ENCODE measurements at places on chromosomes 3 and 15.

GRCh38 chr3:53900666-53901331 lies 9.1 kb upstream of the SELENOK start:
- no peak for ATAC-seq

DNA sequence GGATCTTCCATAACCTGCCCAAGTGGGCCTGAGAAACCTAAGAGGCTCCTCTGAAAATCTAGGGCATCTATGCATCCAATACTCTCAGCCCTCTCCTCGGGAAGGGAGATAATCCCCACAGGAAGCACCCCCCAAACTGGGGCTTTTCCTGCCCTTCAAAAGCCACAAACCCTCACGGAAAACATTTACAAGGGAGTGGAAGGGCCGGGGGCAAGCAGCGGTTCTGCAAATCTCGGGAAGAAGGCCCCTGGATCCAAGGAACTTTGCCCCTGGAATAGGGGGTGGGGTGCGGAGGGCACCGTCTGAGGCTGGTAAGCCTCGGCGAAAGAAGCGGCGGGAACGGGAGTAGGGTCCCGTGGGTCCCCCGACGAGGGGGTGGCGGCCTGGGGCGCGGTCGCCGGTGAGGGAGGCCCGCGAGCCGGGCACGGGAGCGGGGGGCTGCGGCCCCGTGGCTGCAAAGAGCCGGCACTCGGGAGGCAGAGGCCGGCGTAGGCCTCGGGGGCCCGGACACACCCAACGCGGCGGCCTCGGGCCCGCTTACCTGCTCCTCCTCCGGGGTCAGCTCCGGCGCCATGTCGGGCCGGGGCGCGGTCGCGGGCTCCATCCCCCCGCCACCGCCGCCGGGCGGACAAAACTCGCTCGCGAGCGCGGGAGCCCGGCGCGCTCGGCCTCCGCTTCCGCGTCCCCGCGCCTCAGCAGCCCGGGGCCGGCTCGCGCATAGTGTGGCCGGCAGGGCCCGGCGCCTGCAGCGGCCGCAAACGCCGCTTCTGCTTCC lies 755 bp downstream of the PTPN9 start:
- ATAC-seq: peak; percentile 78

GRCh38 chr3:151775314-151776258 lies 38.3 kb upstream of the AADAC start:
- ATAC-seq: no peak

DNA sequence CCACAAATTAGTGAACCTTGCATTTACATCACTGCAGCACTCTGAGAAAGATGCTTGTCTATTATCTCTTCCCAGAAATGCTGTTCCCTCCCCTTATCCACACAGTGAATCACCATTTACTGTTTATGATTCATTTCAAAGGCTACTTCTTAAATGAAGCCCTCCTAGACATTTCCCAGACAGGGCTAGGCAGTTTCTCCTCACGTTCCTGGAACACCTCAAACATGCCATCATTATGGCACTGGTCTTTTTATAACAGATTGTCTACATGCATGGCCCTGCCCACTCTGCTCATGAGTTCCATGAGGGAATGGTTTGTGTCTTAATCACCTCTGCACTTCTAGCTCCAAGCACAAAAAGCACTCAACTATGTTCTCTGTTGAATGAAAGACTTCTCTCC lies 32.2 kb upstream of the TM2D3 start:
- no peak for ATAC-seq

GRCh38 chr3:87855616-87856015 lies 203.2 kb downstream of the CGGBP1 start:
- ATAC-seq: no peak

GRCh38 chr15:33074212-33074611 lies 120.3 kb downstream of the FMN1 start:
- ATAC-seq: no peak

- no peak for ATAC-seq
Observed at GRCh38 chr3:117297541-117297940, 588.0 kb downstream of the TUSC7 start.

DNA sequence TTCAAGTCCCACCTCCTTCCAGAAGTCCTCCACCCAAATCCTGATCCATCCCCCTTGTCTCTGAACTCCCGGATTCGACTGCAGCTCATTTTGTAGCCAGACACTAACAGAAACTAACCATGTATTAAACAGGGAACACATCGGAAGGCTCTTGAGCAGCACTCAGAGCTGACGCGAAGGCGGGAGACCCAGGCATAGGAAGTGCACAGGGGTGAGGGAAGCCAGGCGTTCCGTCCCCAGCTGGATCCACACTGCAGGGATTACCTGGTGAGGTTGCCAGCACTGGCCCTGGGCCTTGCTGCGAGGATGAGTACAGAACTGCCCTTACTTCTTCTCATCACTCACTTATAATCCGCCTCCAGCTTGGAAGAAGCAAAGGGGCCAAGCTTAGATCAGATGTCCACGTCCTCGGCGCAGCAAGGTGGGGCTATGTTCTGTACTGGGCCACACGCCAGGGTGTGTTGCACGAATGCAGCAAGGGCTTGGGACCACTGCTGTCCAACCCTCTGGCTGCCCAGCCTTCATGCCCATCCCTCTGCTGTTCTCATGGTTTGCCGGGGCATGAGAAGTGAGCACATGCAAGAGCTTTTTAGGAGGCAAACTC lies 124.2 kb upstream of the SMAD3 start:
- no peak for ATAC-seq

DNA sequence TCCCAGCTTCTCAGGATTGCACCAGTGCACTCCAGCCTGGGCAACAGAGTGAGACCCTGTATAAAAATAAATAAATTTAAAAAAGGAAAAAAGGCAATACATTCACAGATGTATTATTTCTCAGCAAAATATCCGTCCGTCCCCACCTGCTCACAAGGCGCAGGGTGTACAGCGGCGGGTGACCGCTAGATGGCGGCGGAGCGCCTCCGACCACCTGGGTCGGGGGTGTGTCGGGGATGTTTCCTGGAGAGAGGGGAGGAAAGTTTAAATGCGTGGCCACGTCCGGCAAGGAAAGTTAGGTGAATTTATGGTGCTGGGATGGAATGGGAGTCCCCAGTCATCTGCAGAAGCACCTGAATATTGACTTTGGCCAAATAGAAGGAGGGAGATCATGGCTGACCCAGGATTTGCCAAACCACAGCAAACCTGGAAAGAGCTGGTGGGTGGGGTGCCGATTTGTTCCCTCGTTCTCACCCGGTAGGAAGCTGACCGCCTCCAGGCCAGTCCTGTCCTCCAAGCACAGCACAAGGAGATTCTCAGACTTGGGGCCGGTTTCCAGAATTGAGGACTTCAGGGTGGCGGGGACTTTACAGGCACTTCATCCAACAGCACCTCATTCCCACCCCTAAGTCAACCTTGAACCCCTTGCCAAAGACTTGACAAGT lies 88.3 kb downstream of the TMEM266 start:
- peak; percentile 51 for ATAC-seq

DNA sequence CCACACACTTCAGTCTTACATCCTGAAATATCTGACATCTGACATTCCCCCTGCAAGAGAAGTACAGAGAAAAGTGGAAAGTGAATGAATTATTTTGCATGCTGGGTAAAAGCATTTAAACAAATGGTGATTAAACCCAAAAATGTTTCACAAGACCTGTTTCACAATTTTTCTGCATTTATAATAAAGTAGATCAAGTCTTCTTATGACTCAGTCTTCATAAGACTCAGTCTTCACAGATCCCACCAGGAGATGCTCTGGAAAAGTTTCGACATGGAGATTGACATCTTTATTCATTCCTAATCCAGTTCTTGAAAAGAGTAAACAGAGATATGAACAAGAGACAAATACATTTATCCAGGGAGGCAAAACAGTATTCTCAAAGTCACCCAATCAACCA lies 13.2 kb upstream of the EDC3 start:
- no peak for ATAC-seq

GRCh38 chr3:114139836-114140235 lies 39.0 kb downstream of the DRD3 start:
- ATAC-seq: no peak

- ATAC-seq: no peak
Observed at GRCh38 chr3:153885359-153885758, 235.8 kb upstream of the ARHGEF26 start.

GRCh38 chr3:164371681-164372080 lies 706.6 kb downstream of the SI start:
- no peak for ATAC-seq

- ATAC-seq: no peak
Observed at GRCh38 chr15:25508369-25509002, 69.7 kb upstream of the UBE3A start.

DNA sequence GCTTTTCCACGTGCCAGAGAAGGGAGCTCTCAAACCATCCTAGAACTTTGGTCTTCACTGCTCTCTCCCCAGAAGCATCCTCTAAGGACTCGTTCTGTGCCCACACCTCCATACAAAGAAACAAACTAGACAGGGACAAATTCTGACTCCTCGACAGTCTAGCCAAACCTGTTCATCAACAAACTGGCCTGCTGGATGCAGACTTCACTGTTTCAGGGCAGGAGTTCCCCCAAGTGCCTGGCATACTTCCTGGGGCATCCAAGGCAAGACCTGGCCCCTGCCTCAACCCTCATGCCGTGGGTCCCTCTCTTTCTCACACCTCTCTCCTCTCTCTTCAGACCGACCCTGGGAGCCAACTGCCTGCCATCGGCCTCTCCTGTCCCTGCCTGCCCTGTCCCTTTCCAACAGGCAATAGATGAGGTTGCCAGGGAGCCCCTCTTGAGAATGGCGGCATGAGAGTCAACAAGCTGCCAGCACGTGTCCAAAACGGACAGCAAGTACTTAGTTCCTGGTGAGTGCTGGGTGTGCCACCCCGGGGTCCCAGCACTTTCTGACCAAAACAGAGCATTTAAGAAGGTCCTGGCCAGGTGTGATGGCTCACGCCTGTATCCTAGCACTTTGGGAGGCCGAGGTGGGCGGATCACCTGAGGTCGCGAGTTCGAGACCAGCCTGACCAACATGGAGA lies 79.1 kb upstream of the HES1 start:
- ATAC-seq: no peak

DNA sequence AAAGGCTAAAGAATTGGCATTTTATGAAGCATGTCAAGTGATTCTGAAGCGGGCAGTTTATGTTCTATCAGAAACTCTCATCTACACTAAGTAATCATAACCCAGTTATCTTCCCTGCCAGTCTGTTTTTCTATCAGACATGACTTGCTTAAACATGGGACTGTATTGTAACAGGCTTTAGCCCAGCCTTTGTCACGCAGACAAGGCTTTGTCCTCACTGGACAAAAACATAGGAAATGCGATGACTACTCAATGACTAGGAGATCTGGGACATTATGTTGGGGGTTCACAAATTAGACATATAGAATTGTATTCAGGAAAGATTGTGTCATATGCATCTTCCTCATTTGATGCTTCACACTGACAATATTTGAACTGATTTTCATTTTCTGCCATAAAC lies 115.5 kb downstream of the GADL1 start:
- ATAC-seq: no peak

- no peak for ATAC-seq
Observed at GRCh38 chr3:28699283-28699682, 350.7 kb upstream of the AZI2 start.

- no peak for ATAC-seq
Observed at GRCh38 chr3:38522002-38522401, 25.9 kb downstream of the EXOG start.

DNA sequence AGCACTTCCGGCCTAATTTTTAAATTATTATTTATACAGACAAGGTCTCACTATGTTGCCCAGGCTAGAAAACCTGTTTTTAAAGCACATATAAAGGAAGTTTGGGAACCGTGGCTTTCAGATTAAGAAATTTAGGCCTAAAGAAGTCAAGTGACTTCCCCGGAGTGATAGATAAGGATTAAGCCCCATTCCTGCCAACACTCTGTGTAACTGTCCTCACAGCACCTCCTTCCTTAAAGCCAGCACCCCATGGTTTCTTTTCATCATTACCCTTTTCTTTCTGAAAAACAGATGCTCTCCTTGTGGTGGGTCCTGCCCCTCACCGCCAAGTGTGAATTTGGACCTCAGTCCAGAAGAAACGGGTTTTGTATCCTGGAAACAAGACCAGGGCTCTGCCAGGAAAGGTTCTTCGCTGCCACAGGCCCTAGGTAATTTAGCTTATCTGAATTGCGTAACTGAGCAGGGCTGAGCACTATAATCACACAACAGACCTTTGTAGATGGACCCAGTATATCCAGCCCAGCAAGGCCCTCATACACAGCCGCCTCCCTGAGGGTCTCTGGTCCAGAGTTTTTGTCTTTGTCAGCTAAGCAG lies 231.3 kb downstream of the PLCL2 start:
- no peak for ATAC-seq

- ATAC-seq: no peak
Observed at GRCh38 chr15:42908538-42908937, 12.0 kb downstream of the TTBK2 start.

DNA sequence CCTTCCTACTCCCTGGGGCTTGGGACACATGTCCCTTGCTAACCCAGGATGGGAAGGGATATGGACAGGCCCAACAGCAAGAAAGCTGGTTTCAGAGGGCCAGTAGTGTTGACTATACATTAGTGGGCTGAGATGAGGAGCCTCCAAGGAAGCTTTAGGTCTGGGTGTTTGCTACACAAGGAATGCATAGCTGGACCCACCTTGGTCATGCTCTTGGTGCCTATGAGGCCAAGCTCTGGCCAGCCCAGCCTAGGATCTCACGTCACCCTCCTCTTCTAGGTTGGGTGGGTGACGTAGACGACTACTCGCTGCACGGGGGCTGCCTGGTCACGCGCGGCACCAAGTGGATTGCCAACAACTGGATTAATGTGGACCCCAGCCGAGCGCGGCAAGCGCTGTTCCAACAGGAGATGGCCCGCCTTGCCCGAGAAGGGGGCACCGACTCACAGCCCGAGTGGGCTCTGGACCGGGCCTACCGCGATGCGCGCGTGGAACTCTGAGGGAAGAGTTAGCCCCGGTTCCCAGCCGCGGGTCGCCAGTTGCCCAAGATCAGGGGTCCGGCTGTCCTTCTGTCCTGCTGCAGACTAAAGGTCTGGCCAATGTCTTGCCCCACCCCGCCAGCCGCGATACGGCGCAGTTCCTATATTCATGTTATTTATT lies 653 bp upstream of the WDR6 start:
- no peak for ATAC-seq

DNA sequence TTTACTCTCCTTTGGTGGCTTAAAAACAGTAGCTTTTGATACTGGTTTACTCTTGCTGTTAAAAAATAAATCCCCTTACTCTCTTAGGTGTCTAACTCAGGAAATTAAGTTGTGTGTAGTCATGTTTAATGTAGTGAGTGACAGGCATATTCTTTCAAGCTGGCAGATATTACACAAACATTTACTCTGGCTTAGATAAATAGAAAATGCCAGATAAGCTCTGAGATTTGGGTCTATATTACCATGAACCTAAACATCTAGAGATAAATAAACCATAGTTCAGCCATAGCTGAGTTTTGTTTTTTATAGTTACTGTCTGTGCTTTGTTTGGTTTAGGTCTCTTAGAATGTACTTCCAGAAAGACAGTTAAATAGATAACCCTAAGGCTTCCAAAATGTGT lies 2.4 kb downstream of the SEMA6D start:
- ATAC-seq: no peak

- no peak for ATAC-seq
Observed at GRCh38 chr3:169508426-169508825, 155.1 kb downstream of the MECOM start.

GRCh38 chr3:64928683-64929082 lies 240.9 kb upstream of the ADAMTS9 start:
- no peak for ATAC-seq
